ENCODE measurements at places on chromosomes 12 and 14.

- H3K27me3 ChIP-seq = no peaks in the 10 kb centered on the region
- H3K27ac ChIP-seq = no peak overlapping the region
- H3K36me3 ChIP-seq = no peaks in the 10 kb centered on the region
- H3K4me1 ChIP-seq = no peaks in the 10 kb centered on the region
Observed at GRCh38 chr14:44952391-44953110, 9.2 kb downstream of the KLHL28 start.

DNA sequence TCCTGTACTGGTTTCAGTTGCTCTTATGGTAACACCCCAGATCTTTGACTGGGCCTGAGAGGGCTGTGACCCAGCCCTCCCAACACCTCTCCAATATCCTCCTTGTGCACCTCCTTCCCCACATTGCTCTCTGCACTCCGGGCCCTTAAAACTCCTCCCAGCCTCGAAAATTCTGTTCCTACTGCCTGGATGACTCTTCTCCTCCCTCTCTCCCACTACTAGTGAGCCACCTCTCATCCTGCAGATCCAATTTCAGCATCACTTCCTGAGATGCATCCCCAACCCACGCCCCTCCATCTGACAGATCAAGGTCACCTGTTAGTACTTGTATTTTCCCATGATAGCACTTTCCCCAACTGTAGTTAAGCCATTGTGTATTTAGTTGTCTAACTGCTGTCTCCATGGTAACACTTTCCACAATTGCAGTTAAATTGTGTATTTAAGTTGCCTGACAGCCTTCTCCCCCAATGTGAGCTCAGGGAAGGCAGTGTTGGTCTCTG, 11.5 kb upstream of the NT5DC3 start:
- no peak overlapping the region for H3K27ac ChIP-seq
- no peaks in the 10 kb centered on the region for H3K36me3 ChIP-seq
- H3K4me3 ChIP-seq = no peak overlapping the region
- H3K4me1 ChIP-seq = peaks cover 3% of the 10 kb centered on the region
- DNase-seq = no peak

DNA sequence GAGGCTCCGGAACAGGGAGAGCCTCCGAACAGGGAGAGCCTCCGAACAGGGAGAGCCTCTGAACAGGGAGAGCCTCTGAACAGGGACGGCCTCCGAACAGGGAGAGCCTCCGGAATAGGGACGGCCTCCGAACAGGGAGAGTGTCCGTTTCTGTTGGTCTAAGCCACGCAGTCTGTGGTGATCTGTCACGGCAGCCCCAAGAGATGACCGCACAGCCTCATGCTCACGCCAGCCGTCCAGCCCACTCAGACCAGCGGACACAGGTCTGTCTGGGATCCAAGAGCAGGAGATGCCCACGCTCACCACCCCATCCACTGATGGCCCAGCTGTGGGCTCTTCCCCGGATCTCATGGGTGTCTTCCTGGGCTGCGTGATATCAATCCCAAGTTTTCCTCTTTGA, 33.3 kb downstream of the GALNT9 start:
- H3K27me3 ChIP-seq = peaks cover 2% of the 10 kb centered on the region
- no peak overlapping the region for H3K4me3 ChIP-seq
- DNase-seq = no peak
- H3K4me1 ChIP-seq = peaks cover 5% of the 10 kb centered on the region
- H3K36me3 ChIP-seq = peaks cover 4% of the 10 kb centered on the region

DNA sequence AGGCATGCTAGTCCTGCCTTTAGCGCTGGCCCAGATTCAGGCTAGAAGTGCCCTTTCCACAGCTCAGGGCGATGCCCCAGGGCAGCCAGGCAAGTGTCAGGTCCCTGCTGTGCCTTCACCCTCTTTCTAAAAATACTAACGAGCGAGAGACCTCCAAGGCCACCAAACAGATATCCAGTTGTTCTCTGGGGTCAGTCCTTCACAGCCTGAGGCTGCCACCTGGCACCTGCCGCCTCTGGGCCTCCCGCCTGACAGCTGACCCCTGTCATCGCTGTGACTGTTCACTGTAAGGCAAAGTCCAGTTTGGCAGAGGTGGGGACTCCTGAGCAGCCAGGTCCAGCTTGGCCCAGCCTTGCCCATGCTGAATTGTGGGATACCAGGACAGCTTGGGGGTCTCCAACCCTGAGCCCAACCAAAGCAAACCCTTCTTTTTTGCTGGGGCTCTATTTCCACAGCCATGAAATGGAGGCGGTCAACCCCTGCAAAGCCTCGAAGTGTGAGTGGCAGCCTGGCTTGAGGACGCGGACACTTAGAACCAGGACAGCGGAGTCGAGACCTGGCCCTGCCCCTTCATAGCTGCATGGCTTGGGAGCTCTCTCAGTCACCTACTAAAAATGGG, 79.9 kb downstream of the NINJ2 start:
- no peak overlapping the region for H3K4me3 ChIP-seq
- H3K36me3 ChIP-seq = no peaks in the 10 kb centered on the region

- no peak for DNase-seq
- no peak overlapping the region for H3K27ac ChIP-seq
- H3K36me3 ChIP-seq = no peaks in the 10 kb centered on the region
- no peaks in the 10 kb centered on the region for H3K27me3 ChIP-seq
- no peak overlapping the region for H3K4me3 ChIP-seq
- H3K4me1 ChIP-seq = no peaks in the 10 kb centered on the region
Observed at GRCh38 chr14:35419429-35419841, 14.9 kb upstream of the NFKBIA start.

DNA sequence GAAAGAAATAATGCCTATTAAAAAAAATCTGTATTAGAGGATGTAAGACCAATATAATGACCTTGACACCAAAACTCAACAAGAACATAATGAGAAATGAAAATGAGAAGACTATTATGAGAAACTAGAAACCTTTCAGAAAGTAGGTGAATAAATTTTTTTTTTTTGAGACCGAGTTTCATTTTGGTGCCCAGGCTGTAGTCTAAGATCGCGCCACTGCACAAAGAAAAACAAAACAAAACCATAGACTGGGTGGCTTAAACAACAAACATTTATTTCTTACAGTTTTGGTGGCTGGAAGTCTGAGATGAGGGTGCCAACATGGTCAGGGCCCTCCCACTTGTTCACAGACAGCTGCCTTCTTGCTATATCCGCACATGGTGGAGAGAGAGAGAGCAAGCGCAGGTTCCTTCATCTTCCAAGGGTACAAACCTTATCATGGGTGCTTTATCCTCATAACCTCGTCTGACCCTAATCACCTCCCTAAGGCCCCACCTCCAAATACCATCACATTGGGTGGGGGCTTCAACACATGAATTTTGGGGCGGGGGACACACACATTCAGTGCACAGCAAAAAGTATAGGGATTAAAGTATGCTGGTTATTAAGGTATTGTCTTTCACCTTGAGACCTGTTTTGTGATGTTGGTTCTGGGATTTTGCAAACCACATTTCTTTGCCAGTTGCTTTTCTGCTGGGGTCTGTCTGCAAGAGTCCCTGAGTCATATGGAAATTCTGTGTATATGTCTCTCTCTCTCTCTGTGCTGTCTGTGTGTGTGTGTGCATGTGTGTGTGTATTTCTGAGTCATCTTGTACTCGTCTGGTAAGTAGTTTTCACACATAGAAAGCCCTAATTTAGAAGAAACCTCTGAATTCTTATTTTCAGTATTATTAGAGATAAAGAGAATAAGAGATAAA, 26.2 kb downstream of the ZCRB1 start:
- H3K36me3 ChIP-seq = no peaks in the 10 kb centered on the region
- H3K4me3 ChIP-seq = no peak overlapping the region
- no peak overlapping the region for H3K27ac ChIP-seq
- no peaks in the 10 kb centered on the region for H3K27me3 ChIP-seq
- H3K4me1 ChIP-seq = no peaks in the 10 kb centered on the region

DNA sequence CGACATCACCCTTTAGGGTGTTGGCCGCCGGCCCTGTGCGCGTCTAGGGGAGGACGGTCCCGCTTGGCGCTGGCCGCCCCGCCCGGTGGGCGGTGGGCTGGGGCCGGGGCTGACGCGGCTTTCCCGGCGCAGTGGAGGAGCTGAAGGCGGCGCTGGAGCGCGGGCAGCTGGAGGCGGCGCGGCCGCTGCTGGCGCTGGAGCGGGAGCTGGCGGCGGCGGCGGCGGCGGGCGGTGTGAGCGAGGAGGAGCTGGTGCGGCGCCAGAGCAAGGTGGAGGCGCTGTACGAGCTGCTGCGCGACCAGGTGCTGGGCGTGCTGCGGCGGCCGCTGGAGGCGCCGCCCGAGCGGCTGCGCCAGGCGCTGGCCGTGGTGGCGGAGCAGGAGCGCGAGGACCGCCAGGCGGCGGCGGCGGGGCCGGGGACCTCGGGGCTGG, 3.6 kb downstream of the TNFAIP2 start:
- no peak for DNase-seq
- H3K4me1 ChIP-seq = peaks cover 65% of the 10 kb centered on the region
- peaks cover 36% of the 10 kb centered on the region for H3K27me3 ChIP-seq
- H3K4me3 ChIP-seq = no peak overlapping the region

- no peaks in the 10 kb centered on the region for H3K27me3 ChIP-seq
- H3K4me1 ChIP-seq = no peaks in the 10 kb centered on the region
- no peak overlapping the region for H3K4me3 ChIP-seq
Observed at GRCh38 chr14:52473557-52473956, 78.7 kb downstream of the TXNDC16 start.

- peaks cover 38% of the 10 kb centered on the region for H3K36me3 ChIP-seq
- H3K27me3 ChIP-seq = no peaks in the 10 kb centered on the region
- H3K27ac ChIP-seq = no peak overlapping the region
- H3K4me1 ChIP-seq = peaks cover 4% of the 10 kb centered on the region
- no peak for DNase-seq
Observed at GRCh38 chr12:121494093-121494787, 86.6 kb downstream of the KDM2B start.

DNA sequence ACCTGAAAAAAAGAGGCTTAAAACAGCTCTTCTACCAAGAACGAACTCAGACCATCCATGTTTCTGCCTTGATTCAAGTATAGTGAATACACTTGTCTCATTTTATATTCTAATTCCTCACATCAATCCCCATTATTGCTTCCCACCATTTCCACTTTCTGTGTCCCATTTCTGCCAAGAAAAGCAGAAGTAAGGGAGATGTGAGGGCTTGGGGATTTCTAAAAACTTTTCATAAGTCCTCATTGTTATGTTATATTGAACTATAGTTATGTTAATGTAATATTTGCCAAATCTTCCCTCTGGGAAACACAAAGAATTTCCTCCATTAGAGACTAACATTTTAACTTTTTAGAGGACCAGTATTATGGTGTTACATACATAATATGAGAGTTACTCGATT, 48.2 kb upstream of the PSMA6 start:
- H3K36me3 ChIP-seq = no peaks in the 10 kb centered on the region
- no peak for DNase-seq
- no peaks in the 10 kb centered on the region for H3K4me1 ChIP-seq
- H3K27ac ChIP-seq = no peak overlapping the region
- no peak overlapping the region for H3K4me3 ChIP-seq

GRCh38 chr14:57171363-57171762, 97.3 kb downstream of the EXOC5 start:
- no peaks in the 10 kb centered on the region for H3K36me3 ChIP-seq
- no peak overlapping the region for H3K4me3 ChIP-seq
- H3K4me1 ChIP-seq = no peaks in the 10 kb centered on the region
- DNase-seq = no peak
- H3K27ac ChIP-seq = no peak overlapping the region

DNA sequence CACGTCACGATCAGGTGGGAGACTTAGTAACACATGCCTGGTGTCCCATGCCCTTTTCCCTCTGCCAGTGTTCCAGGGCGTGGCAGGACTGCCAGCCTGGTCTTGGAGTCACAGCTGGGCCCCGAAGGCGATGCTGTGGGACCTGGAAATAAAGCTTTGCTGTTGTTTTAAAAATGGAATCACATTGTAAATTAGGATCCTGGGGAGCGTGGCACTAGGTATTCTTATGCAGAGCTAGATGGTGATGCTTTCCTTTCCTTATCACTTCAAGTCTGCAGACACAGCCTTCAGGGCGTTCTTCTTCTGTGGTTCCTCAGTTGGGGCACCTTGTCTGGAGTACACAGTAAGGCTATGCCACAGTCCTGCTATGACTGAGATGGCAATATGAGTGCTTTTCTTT, 64.6 kb downstream of the BICD1 start:
- no peak overlapping the region for H3K4me3 ChIP-seq
- no peak for DNase-seq
- no peaks in the 10 kb centered on the region for H3K27me3 ChIP-seq
- H3K4me1 ChIP-seq = no peaks in the 10 kb centered on the region
- H3K36me3 ChIP-seq = no peaks in the 10 kb centered on the region
- no peak overlapping the region for H3K27ac ChIP-seq
